ENCODE measurements at places on chromosomes 7 and 10.

GRCh38 chr7:131623154-131623553 is 66.7 kb upstream of the PODXL start:
- DNase-seq = no peak

DNA sequence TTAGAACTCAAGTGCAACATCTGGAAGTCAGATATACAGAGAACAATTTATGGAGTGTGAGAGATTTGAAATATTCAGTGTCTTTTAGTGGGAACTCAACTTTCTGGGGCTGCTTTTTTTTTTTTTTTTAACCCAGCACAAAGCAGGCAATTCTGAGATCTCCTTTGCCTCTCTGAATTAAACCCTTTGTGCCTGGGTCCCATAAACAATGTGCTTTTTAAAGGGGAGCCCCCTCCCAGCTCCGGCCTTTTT is 146.8 kb downstream of the CELF2 start:
- no peak for DNase-seq

GRCh38 chr10:118449521-118449920 is 107.4 kb upstream of the FAM204A start:
- no peak for DNase-seq

- no peak for DNase-seq
Measured at GRCh38 chr10:74343804-74344203, 192.8 kb downstream of the ADK start.

DNA sequence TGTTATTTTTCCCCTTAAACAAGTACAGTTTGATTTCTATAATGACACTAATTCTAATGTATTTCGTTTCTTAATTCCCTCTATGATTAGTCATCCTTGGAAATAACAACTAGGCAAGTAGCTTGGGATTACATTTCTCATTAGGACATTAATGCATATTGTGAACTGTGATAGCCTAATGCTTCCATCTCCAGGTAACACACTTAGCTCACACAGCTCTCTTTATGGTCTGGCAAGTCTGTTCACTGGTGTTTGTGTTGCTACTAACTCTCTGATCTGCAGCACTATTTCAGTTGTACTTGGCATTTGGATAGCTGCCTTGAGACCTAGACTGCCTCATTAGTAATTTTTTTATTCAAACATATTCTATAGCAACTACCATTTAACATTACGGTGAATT is 853.2 kb downstream of the SORCS3 start:
- DNase-seq = no peak

DNA sequence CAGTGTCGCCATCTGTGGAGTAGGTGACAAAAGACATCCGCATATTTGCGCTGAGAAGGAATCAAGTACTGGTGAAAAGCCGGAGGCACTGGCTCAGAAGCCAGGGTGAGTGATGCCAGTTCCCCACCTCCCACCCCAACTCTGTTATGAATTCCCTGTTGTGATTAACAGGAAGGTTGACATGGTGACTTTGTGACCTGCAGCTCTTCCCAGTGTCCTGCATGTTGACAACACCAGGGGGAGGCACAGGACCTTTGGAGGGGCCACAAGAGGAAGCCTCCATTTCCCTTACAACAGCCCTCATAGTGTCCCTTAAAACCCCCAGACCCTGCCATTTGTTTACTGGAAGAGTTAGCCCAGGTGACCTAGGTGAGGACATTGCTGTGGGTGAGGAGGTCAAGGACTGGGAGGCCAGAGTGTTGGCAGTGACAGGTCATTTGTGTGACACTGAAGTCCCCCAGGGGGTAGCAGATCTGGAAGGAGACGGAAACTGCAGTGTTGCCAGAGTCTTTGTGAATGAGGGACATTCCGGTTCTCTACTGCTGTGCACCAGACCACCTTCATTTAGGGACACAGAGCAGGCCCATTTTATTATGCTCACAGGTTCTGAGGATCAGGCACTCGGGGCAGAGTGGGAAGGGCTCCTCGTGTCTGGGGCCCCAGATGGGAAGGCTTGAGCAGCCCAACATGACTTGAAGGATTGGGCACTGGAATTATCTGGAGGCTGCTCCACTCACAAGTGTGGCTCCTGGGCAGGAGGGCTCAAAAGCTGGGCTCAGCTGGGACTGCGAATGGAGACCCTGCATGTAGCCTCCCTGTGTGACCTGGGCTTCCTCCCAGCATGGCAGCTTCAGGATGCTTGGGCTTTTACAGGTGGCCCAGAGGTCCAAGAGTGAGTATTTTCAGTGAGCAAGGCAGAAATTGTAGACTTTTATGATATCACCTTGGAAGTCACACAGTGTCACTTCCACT is 13.0 kb upstream of the ANTXRL start:
- no peak for DNase-seq

GRCh38 chr7:149367418-149368180 is 93.3 kb downstream of the ZNF777 start:
- DNase-seq = no peak

GRCh38 chr7:88095-88926 is 104.1 kb upstream of the FAM20C start:
- no peak for DNase-seq

GRCh38 chr10:26486304-26486703 is 48.2 kb downstream of the APBB1IP start:
- no peak for DNase-seq

- DNase-seq = no peak
Measured at GRCh38 chr10:80459047-80459865, 5.1 kb downstream of the TSPAN14 start.

DNA sequence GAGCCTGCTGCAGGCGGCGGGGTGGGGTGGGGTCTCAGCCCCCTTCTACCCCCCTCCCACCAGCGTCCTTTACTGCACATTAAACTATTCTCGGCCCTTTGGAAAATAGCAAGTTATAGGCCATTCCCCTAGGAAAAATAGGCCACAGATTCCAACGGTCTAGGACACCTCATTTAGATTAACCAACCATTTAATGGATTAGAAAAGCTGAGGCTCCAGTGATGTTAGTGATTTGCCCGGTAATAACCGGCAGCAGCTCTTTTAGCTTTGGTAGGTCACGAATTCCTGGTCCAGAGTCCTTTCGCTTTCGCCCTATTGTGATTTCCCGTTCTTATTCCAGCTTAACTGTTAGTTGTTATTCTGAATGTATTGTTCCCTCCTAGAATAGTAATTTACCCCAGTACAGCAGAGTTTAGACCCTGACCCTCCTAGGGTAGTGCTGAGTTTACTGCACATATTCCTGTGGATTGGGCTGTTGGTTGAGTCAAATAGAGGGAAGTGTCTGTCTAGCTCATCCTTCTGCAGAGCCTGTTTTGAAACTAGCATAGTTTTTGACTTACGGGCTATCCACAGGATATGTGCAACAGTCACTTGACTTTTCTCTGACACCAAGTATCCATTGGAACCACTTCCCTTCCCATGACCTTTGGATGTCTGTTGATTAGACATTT is 754 bp downstream of the GSTO1 start:
- no peak for DNase-seq

DNA sequence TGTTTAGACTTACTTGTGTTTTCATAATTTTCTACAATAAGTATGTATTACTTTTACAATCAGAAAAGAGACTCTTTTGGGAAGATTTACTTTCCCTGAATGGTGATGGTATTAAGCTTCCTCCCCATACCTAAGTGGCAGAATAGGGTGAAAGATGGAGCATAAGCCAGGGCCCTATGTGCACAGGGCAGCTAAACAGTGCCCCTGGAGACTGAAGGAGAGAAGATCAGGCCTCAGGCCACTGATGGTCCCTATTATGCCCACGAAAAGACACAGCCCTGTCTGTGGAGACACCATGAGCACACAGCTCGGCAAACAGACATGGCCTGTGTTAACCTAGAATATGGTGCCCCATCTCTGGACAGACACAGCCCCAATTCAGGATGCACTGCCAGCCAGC is 139.4 kb downstream of the OAT start:
- no peak for DNase-seq

DNA sequence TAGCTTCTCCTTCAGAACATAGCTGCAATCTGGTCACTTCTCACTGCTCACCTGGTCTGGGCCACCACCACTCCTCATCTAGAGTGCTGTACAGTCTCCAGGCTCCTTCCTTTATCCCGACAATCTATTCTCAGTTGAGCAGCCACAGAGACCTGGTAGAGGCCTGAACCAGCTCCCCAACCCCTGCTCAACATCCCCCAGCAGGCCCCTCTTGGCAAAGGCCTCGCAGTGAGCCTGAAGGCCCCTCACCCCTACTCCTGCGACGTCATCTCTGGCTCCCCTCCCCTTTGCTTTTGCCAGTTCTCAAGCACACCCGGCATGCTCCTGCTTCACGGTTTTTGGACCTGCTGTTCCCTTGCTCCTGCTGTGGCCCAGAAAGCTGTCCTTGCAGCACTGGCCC is 113.9 kb downstream of the ARHGAP22 start:
- no peak for DNase-seq

Measured in activated CD4-positive, alpha-beta T cell treated with anti-CD3 and anti-CD28 coated beads, Interleukin-2, amount 50 U/mL, for 24 hours (primary cell).